ENCODE measurements at places on chromosomes 12 and 14. TPM values are rescaled to one million over a fixed set of nuclear protein-coding genes. Genes with fewer than 3 reads are reported as not detected.

DDX47 gene
- total RNA-seq = 54.2 TPM

DNA sequence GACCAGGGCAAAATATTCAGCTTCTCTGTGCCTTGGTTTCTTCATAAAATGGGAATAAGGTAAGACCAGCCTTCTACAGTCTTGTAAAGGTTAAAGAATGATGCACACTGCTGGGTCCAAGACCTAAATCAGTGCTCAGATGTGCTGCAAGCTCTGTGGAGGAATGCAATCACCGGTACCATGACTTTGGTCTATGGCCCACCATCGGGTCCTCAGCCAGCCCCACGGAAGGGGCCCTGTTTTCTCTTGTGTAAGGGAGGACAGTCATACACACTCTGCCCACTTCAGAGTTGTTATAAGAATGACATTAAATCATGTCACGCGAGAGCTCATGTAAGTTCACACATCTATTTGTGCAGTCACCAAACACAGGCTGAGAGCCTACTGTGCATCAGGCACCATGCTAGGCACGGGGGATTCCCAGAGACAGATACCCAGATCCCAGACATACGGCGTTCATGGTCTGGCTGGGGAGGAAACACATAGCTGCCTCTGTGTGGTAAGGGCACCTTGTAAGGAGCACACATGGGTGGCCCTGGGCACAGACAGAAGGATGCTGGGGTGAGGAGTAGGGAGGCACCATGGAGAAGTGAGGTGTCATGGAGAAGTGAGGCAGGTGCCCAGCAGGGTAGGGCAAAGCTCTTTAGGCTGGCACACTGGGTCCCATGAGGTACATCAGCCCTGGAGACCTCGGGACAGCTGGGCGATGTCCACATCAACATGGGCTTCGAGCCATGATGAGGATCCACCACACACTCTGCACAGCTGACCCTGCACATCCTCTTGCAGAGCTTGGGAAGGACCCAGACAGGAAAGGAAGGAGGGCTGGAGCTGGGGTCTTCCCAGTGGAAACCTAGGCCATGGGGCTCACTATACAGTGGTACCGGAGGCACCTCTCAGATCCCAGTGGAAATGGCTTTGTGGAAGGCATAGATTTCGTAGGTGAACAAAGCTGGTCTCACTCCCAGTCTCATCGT, 190.4 kb upstream of the DIO3 start:
- DNase-seq = peak; percentile 86

- DNase-seq = no peak
Measured at GRCh38 chr14:100569734-100570286, 17.4 kb downstream of the BEGAIN start.

- DNase-seq = no peak
Measured at GRCh38 chr14:68404652-68405183, 388.1 kb downstream of the ZFP36L1 start.

ART4 gene
- total RNA-seq = 2.7 TPM

DNA sequence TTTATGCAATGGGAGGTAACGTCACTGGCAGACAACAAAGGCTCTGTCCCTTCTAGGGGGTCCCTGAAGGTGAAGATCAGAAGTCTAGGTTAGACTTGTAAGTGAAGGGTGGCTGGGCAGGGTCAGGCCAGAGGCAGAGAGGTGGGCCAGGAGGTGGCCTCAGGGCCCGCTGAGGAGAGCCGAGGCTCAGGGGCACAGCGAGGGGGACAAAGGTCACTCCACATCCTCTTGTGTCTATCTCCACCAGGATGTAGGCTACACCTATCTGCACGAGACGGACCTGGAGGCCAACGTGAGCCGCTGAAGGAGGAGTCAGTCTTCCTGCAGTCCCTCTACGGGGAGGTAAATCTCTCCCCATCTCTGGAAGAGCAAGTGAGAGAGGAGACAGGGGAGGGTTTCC, 20.3 kb downstream of the KRT85 start:
- no peak for DNase-seq

GRCh38 chr14:64620910-64621309, 71.1 kb downstream of the PPP1R36 start:
- DNase-seq = no peak

- no peak for DNase-seq
Measured at GRCh38 chr14:55416866-55417265, 5.2 kb upstream of the ATG14 start.

NEMF gene
- total RNA-seq = 51.9 TPM

SIX6 gene
- not detected for total RNA-seq

- no peak for DNase-seq
Measured at GRCh38 chr12:94266796-94267536, 118.6 kb downstream of the PLXNC1 start.

HEBP1 gene
- 40.6 TPM for total RNA-seq

DNA sequence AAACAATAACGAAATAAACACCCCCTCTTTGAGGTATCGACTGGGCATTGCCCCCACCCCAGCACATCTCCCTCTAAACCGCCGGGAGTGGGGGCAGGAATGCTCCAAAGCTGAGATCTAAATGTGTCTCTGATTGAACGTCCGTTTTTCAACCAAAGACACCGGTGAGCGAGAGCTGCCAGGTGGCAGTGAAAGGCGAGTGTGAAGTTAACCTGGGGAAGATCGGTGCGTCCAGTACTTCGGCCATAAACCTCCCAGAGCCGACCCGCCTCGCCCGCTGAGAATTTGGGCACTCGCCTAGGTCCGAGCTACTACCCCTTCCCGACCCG, 625 bp downstream of the ANGEL1 start:
- DNase-seq = no peak

- no peak for DNase-seq
Measured at GRCh38 chr12:104524034-104524832, 67.5 kb downstream of the CHST11 start.

PMEL gene
- 0.66 TPM for total RNA-seq

MSI1 gene
- 0.11 TPM for total RNA-seq

CLEC2A gene
- total RNA-seq = not detected

GRCh38 chr14:92585981-92586937, 72.7 kb downstream of the RIN3 start:
- no peak for DNase-seq

DNA sequence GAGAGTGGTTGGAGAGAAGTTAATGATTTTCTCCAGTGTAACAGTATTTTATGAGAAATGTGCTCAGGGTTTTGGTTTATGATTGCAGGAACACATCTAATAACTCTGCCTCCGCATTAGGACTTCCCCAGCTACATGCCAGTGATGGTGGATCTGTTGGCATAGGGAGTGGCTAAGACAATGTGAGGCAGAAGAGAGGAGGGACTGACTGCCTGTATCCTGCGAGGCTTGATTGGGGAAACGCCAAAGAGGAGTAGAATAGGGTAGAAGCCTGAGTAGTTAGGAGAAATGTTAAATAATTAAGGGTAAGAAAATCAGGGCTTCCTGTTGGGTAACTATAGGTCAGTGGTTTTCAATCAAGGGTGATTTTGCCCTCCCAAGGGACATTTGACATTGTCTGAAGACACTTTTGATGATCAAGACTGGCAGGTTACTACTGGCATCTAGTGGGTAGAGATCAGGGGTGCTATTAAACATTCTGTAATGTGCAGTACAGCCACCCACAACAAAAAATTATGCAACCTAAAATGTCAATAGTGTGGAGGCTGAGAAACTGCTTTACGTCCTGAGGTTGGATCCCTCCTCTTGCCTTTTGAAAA, 12.8 kb downstream of the TDG start:
- DNase-seq = no peak

GRCh38 chr12:79573820-79574219, 116.9 kb downstream of the PAWR start:
- no peak for DNase-seq

HOXC9 gene
- not detected for total RNA-seq

DNA sequence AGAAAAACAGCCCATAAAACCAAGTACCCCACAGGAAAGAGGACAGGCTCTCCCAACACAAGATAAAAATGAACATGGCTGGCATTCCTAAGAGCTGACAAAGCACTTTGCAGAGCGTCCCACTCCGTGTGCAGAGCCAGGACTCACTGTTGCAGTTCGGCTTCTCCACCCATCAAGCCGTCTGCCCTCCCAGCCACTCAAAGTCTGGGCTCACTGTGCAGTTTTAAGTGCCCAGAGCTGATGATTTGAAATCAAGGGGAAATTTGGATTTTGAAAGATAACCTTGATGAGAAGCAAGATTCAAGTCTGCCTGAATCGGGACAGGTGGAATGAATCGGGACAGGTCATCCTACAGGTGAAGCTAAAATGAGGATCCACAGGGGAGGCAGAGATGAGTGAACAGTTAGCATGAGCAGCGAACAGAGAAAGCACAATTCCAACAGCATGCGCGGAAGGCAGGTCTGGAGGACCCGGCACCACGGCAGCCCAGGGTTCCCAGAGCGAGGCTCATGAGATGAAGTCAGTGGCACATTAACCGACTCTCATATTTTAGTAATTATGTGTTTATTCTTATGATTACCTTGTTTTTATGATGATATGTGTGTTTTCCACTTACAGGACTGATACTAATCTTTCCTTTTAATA, 39.8 kb upstream of the GPR68 start:
- no peak for DNase-seq

- no peak for DNase-seq
Measured at GRCh38 chr12:45969084-45969483, 21.3 kb downstream of the SCAF11 start.

B4GALNT3 gene
- total RNA-seq = 0.71 TPM

DNA sequence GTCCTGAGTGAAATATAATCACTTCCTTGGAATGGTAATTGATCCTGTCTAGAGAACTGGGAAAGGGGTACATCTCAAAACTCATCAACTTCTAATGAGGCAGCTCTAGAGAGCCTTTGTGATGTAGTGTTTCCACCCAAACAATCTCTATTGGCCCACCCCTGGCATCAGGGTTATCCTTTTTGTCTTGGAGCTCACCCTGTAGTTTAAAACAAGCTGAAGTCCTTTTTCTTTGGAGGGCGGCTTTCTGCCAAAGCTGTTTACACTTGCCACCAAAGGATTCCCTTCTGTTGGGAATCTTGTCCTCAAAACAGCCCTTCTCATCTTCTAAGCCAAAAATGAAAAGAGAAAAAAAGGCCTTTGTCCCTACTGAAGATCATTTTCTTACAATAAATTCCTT, 60.6 kb upstream of the GTF2A1 start:
- DNase-seq = peak; percentile 12

- no peak for DNase-seq
Measured at GRCh38 chr12:42217656-42218055, 20.4 kb downstream of the YAF2 start.

HNF1A gene
- total RNA-seq = not detected

PPM1H gene
- 3.0 TPM for total RNA-seq

SLC6A15 gene
- total RNA-seq = 1.3 TPM

TOMM20L gene
- total RNA-seq = not detected

DNA sequence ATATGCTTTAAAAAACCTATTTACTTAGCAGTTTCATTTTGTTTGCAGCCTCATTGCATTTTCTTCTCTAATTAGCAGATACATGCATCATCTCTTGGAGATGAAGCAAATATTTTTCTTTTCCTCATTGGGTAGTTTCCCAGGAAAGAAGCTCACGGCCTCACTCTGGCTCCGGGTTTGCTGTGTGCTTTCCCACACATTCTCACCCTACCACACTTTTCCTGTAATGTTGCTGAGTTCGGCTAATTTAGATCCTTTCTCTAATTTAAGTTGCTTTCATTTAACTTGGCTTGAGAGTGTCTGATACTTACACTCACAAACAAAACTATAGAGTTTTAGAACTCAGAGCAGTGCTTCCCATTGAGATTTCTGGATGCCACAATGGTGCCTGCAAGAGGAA, 928.2 kb downstream of the NRXN3 start:
- peak; percentile 42 for DNase-seq

- DNase-seq = no peak
Measured at GRCh38 chr12:89414851-89415250, 62.5 kb upstream of the DUSP6 start.

DNA sequence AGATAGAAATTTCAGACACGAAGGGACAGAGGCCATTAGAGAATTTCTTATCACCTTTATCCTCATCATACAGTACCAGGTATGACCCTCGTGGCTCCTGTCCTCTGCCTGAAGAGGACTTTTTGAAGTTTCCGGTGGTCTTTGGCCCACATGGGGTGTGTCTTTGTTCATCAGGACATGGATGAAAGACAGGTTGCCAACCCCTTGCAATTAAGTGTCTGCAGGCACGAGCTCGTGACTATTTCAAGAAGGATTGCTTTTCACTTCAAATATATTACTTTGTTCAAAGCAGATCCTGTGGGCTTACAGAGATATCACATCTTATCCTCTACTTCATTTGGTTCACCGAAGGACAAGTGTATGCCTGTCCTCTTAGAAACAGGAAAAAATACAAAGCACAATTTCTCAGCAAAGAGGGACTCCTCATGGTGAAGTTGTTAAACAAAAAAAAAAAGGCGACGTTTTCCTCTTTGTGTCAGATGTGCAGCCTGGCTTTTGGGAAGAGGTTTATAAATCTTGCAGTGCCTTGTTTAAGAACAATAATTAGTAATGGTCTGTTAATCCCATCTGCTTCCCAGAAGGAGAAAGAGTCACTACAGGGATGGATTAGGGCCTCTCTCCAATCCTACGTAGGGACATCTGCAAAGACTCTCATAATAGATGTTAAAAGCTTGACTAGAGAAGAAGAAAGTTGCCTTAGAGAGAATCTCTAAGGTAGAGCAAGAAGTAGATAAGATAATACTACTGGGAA, 13.5 kb upstream of the FAM234B start:
- DNase-seq = no peak

DNA sequence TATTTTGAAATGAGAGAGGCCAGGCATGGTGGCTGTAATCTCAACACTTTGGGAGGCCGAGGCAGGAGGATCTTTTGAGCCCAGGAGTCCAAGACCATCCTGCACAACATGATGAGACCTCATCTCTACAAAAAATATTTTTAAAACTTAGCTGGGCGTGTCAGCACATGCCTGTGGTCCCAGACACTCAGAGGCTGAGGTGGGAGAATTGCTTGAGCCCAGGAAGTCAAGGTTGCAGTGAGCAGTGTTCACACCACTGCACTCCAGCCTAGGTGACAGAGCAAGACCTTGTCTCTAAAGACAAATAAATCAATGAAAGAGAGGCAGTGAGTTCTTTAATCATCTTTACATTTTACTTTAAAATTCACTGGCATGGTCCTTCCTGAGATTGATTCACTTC, 124.5 kb downstream of the DUSP6 start:
- no peak for DNase-seq

CLEC9A gene
- not detected for total RNA-seq

DNA sequence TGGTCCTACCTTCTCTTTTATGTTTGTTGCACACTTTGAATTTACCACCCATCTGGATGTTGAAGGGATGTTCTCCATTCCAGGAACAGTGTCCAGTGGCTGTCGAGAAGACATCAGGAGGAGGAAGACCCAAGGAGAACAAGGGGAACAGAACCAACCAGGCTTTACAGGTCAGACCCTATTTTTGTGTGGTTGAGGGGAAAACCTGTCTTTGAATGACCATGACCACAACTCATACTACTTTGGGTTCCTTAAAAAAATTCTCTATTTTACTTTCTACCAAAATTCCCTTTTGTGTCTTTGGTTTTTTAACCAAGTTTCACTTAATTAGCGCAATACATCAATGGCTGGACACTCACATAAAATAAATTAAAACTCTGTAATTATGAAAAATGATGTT, 78.7 kb downstream of the PLXNC1 start:
- DNase-seq = peak; percentile 80

- DNase-seq = no peak
Measured at GRCh38 chr14:100286484-100287191, 19.6 kb downstream of the SLC25A29 start.
